Memory B cell (primary cell): ENCODE measurements at places on chromosomes 16 and 17.

DNA sequence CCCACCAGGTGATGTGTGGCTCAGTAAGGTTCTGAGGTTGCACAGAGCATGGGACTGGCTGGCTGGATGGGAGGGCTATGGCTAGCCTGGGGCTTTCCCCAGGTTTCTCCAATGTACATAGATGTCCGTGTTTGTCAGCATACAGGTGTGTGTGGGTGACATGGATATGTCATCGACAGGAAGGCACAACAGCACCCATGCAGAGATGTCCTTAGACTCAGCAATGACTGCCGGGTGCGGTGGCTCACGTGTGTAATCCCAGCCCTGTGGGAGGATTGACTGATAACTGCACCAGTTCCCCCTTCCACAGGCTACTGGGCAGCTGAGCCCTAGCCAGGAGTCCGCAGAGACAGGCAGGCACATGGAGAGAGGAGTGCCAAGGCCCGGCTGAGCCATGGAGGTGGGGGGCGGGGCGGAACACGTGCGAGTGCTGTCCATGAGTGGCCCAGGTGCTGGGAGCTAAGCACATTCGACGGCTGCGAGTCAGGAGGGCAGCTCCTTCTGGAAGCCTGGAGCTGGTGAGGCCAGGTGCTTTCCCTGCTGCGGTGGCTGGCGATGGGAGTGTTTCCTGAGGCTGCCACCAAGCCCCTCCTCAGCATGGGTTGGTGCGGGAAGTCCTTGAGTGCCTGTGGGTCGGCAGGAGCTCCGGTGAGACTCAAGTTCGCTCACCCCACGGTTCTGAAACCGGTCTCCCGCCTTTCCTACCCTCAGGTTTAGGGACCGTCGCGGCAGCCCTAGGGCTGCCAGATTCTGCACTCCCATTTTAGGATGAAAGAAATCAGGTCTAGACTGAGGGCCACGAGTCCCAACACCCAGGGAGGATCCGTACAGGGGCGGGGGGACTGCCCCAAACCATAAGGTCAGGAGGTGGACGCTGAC is 858 bp upstream of the ASPSCR1 start:
- DNase-seq, result peak; percentile 30

DNA sequence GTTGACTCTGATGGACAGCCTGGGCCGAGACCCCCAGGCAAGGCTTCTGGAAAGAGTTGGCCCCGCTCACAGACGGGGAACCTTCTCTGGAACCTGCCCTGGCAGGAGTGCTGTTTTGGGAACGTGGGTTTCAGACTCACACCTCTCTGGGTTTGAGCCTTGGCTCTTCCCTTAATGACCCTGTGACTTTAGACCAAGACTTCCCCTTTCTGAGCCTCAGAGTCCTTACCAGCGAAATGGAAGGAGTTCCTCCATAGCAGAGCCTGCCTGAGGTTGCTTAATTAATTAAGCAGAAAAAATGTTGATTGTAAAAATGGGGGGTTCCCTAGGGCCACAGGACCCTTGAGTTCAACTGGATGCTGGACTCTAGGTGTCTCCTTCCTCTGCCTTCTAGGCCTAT is 408.2 kb downstream of the SEC14L1 start:
- DNase-seq, result no peak

DNA sequence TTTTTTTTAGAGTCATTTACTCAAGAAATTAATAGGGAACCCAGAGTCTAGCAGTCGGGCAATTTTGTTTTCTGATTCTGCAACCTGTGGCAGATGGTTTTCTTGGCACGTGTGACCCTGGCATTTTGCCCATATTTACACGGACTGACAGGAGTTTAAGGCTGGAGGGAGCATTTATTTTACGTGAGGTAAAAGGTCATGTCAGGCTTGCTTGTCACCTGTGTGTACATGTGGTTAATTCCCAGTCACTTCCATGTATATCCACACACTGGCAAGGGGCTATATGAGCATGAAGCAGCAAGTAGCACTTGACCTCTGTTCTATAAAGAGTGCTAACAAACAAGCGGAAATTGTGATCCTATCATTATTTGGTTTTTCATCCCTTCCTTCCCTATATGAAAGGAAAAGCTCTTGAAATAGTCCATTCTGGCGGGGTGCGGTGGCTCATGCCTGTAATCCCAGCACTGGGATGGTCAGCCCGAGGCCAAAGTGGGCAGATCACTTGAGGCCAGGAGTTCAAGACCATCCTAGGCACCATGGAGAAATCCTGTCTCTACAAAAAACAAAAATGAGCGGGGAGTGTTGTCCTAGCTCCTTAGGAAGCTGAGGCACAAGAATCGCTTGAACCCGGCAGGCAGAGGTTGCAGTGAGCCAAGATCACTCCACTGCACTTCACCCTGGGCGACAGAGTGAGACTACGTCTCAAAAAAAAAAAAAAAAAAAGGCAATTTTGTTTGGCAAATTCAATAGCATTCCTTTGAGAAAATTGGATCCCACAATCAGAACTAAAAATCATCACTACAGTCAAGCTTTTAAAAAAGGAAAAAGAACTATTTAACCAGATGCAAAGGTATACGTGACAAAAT is 2.1 kb downstream of the SPAG9 start:
- no peak for DNase-seq

GRCh38 chr17:9937901-9938300 is 32.8 kb upstream of the RCVRN start:
- no peak for DNase-seq

- no peak for DNase-seq
These were observed 29.9 kb downstream of the PARN start for GRCh38 chr16:14600164-14600563.

DNA sequence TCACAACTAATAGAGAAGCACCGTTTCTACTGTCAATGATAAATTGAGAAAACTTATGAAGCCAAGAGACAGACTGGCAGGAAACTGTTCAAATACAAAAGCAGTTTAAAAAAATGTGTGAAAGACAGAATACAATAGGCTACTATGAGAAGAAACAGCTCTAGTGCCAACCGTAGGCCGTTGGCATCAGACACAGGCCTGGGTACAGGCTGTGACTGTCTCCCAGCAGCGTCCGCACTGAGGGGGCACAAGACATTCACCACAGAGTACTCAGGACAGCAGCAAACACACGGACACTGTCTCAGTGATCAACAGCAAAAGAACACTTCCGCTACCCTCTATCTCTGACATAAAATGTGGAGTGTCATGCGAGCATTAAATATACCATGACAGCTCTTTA is 7.8 kb upstream of the C1QBP start:
- no peak for DNase-seq

- DNase-seq, result peak; percentile 38
These were observed 81.9 kb upstream of the HNF1B start for GRCh38 chr17:37826497-37827430.

- DNase-seq, result no peak
These were observed at the start of gene MIF4GD for GRCh38 chr17:75270966-75271232. Gene MIF4GD (minus strand): TSS chr17:75271231. CDS start chr17:75270195, 1,036 bp downstream.

DNA sequence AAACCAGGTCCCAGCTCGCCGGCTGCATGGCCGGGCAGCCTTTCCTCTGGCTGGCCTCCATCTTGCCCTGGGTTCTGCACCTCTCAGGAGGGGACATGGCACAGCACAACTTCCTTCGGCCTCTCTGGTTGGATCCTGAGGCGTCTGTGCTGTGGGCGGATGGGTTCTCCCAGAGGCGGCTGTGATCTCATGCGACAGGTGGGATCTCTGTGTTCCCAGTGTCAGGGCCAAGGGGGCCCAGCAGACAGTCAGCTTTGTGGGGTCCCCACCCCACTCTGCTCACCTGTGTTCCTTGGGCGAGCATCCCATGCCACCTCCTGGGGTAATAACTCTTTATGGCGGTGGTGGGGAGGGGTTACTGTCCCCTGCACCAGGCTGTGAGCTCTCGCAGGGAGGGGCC is 35.8 kb downstream of the FA2H start:
- DNase-seq, result no peak

GRCh38 chr17:72146371-72146770 is 25.6 kb downstream of the SOX9 start:
- no peak for DNase-seq

DNA sequence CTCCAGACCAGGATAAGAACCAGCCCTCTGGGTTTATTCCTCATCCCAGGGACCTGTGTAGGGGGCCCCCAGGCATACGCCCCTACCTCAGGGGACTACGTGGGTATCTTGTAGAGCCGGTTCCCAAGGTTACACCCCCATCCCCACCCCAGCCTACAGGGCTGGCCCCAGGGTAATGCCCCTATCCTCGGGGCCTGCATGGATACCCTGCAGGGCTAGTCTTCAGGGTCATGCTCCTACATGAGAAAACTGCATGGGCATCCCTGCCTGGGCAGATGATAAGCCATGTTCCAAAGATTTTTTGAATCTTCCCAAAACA is 14.2 kb downstream of the HDAC5 start:
- DNase-seq, result no peak

GRCh38 chr17:8124350-8125153 is 646 bp upstream of the HES7 start:
- no peak for DNase-seq

GRCh38 chr16:80045861-80046260 is 445.3 kb upstream of the MAF start:
- no peak for DNase-seq

GRCh38 chr17:13395862-13396261 is 205.9 kb downstream of the HS3ST3A1 start:
- no peak for DNase-seq

DNA sequence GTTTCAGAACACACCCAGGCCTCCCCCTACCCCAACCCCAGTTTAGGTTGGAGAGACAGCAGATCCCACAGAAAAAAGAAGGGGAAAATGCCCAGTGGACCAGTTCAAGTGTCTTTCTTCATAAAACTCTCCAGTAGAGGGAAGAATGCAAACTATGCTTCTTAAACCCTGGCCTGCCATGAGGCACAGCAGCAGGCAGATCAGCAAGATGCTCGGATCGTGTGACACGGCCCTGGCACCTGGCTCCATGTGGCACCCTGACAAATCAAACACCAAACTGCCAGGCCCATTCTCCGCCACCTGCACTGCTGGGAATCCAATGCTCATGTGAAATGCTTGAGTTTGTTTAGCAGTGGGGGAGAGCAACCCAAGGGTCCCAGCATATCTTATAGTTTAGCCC is 166.8 kb downstream of the SOX9 start:
- DNase-seq, result no peak

DNA sequence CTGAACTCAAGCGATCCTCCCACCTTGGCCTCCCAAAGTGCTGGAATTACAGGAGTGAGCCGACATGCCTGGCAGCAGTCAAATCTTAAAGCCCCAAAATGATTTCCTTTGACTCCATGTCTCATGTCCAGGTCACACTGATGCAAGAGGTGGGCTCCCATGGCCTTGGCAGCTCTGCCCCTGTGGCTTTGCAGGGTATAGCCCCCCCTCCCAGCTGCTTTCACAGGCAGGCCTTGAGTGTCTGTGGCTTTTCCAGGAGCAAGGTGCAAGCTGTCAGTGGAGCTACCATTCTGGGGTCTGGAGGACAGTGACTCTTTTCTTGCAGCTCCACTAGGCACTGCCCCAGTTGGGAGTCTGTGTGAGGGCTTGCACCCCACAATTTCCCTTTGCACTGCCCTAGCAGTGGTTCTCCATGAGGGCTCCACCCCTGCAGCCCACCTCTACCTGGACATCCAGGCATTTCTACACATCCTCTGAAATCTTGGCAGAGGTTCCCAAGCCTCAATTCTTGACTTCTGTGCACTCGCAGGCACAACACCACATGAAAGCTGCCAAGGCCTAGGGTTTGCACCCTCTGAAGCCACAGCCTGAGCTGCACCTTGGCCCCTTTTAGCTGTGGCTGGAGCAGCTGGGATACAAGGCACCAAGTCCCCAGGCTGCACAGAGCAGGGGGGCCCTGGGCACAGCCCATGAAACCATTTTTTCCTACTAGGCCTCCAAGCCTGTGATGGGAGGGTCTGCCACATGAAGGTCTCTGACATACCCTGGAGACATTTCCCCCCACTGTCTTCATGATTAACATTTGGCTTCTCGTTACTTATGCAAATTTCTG is 79.3 kb upstream of the ARL4D start:
- no peak for DNase-seq

DNA sequence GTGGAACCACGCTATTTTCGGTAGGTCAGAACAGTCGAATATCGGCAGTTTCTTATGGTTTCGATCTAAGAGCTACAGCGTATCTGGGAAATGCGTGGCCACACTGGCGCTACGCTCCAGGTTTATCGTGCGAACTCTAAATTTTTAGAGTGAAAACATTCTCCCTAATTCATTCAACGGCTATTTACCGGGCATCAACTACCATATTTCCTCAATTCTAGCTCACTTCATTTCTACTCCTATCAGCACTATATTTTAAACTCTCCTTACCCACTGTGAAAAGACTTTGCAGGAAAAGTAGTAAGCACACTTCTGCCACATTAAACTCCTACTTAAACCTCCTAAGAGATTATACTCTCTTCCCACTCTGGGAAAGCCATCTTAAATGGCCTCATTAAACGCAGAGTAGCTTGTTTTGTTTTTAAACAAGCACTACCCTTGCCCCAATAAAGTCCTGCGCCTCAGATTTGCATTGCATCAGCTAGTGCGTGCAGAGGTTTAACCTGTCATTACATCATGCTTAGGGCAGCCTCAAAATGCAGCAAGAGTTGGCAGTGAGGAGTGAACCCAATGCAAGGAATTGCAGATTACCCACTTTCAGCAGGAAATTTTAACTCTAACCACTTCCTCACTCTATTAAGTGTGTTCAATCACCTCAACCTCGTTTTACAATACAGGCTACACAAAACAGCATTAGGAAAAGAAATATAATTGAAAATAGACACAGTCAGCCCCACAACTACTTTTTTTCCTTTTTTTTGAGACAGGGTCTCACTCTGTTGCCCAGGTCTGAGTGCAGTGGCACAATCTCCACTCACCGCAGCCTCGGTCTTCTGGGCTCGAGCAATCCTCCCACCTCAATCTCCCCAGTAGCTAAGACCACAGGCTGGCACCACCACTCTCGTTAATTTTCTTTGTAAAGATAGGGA is 18.8 kb downstream of the SIAH1 start:
- peak; percentile 30 for DNase-seq

DNA sequence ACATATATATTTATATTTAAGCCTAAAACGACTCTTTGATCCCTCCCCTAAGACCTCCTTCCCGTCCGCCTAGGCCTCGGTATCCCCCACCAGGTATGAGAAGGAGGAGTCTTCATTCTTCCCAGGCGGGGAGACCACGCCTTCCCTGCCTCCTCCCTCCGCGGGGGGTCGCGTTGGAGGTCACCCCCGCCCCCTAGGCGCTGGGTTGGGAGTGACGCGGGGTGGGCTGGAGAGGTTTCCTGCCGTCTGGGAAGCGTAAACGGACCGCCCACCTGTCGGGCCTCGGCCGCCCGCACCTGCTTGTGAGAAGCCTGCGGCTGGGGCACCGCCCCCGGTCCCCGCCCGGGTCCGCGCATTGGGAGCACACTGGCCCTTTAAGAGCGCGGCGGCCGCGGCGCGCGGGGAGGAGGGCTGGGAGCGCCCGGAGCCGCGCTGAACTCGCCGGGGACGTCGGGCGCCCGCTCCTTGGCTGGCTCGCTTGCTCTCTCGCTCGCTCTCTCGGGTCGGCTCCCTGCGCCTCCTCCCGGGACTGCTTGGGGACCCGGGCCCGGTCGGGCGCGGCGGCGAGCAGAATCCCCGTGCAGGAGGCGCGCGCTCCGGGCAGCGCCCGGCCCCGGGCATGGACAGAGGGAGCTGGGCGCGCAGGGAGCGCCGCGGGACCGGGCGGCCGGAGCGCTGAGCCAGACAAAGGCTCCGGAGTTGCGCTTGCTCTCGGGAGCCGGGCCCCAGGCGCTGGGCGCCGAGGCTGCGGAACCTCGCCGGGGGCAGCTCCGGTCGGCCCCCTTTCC is at the start of gene MMP15:
TSS of gene MMP15 (plus strand) at position 404 of the 788 bp plus-strand sequence. CDS start 597 bp downstream, outside the sequence.
- DNase-seq, result peak; percentile 54
